Uterus (tissue), 4 donors: ENCODE measurements at places on chromosomes 12 and 14.

DNA sequence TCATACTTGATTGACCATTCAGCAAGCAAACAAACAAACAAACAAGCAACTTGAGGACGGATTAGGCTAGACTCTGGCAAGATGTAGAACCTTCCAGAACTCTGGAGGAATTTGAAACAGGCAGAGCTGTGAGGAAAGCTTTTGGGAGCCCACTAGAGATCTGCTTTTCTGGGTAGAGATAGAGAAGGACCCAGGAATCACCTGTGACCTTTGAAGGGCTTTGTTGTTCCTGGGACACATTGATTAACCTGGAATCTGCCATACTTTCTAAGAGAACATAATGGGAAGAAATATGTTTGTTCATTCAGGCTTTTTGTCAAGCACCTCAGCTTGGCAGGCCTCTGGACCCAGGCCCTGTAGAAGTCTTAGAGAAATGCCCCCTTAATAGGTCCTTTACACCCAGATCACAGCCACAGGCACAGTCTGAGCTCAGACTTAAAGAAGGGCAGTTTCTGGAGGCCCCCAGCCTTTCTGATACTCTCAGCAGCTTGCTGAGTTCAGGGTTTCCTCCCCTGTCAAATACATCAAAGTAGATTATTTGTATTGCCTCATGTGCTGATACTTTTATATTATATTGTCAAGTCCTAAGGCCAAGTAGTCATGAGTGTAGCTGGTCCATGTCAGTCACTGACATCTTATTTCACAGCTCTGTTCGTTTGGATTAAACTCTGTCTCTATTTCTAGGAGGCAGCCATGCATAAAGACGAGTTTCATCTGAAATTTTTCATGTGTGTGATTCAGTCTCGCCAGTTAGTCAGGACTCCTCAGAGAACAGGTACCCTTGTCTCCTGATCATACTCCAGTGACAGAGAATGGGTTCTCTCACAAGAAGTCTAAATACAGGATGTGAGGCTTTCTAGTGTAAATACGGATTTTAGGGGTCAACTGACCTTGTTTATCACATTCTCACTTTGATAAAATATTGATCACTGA is 1.1 kb upstream of the SENP1 start:
- DNase-seq, result no peak

GRCh38 chr14:105857826-105858675 is 331.7 kb downstream of the TMEM121 start:
- peak; percentile 6 for DNase-seq

DNA sequence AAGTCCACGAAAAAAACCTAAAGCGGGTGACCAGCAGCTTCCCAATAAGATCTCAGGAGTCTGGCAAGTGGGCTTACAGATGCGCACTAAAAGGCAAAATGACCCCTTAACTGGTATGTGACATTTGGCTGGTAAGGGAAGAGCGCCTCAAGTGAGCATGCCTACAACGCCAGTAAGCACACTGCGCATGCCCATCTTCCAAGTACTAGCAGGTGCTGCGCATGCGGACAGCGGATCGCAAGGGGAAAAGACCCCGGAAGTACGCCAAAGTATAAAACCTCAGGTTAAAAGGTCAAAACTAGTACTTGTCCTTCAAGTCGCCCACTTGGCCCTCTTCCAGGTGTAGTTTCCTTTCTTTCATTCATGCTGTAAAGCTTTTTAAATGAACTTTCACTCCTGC is 518.5 kb upstream of the MDGA2 start:
- no peak for DNase-seq

DNA sequence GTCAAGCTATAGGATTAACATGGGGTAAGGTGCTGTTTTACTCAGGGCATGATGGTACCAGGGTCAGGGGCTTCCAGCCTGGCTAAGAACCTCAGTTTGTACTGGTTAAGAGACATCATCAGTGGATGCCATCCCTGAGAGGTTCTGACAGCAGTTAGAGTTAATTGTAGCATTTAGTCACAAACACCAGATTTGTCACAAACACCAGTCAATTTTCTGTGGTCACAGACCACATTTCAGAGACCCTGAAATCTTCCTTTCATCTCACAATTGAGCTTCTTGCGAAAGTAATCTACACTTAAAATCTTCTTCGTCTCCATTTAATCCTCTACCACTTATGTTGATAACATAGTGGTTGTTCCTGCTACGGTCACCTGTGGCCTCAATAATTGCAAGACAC is 143.0 kb upstream of the EGLN3 start:
- no peak for DNase-seq

- DNase-seq, result no peak
Observed at GRCh38 chr14:25108959-25109358, 59.0 kb upstream of the STXBP6 start.

- no peak for DNase-seq
Observed at GRCh38 chr12:50685641-50686040, 78.3 kb upstream of the ATF1 start.

- no peak for DNase-seq
Observed at GRCh38 chr12:47744005-47744651, 14.6 kb downstream of the RAPGEF3 start.

- DNase-seq, result no peak
Observed at GRCh38 chr12:3200814-3201233, 123.6 kb downstream of the TSPAN9 start.

GRCh38 chr12:11877869-11878780 is 192.6 kb upstream of the BCL2L14 start:
- peak; percentile 60 for DNase-seq

DNA sequence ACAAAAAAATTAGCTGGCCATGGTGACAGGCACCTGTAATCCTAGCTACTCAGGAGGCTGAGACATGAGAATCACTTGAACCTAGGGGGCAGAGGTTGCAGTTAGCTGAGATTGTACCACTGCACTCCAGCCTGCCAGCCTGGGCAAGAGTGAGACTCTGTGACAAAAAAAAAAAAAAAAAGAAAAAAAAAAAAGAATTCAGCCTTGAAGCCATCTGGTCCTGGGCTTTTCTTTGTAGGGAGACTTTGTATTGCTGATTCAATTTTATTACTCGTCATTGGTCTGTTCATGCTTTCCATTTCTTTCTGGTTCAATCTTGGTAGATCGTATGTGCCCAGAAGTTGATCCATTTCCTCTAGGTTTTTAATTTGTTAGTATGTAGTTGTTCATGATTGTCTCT is 243.1 kb downstream of the RAD51B start:
- no peak for DNase-seq

- peak; percentile 82 for DNase-seq
Observed at GRCh38 chr14:50060871-50061663, 55.3 kb downstream of the VCPKMT start.

- DNase-seq, result no peak
Observed at GRCh38 chr12:70982286-70982685, 61.7 kb upstream of the PTPRR start.

- peak; percentile 38 for DNase-seq
Observed at GRCh38 chr12:53324113-53324778, 2.8 kb upstream of the AAAS start.

GRCh38 chr12:13745111-13745860 is 236.1 kb downstream of the GRIN2B start:
- DNase-seq, result no peak

- DNase-seq, result no peak
Observed at GRCh38 chr14:36829547-36829946, 167.9 kb downstream of the PAX9 start.

DNA sequence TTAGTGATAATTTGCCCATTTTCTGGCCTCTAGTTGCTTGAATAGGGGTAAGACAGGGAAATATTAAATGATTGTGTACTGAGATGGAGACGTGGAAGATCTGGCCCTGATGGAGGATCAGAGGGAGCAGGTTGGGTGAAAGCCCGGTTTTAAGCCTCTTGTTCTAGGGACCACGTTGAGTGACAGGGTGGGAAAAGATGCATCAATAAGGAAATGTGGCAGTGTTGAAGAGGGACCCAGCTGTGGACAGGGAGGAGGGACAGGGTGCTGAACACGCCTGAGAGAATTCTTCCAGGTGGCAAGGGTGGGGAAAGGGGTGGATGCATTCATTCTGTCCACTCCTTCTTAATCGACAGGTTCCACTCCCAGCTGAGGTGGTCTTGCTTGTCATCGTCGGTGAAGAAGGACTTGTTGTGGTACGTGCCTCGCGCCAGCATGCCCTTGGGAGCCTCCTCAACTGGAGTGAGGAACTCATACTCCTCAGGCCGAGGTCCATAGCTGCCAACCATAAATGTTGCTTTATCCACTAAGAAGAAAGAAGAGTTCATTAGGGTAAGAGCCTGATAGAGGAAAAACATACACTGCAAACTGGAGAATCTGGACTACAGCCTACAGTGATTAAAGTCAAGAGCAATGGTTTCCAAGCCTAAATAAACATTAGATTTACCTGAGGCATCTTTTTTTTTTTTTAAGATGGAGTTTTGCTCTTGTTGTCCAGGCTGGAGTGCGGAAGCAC is 4.0 kb upstream of the ERP27 start:
- no peak for DNase-seq

GRCh38 chr12:32024884-32025592 is 65.8 kb downstream of the RESF1 start:
- no peak for DNase-seq

GRCh38 chr14:94850309-94851211 is 80.6 kb upstream of the GSC start:
- no peak for DNase-seq

GRCh38 chr12:57127101-57127725 is 1.1 kb upstream of the LRP1 start:
- DNase-seq, result peak; percentile 72

DNA sequence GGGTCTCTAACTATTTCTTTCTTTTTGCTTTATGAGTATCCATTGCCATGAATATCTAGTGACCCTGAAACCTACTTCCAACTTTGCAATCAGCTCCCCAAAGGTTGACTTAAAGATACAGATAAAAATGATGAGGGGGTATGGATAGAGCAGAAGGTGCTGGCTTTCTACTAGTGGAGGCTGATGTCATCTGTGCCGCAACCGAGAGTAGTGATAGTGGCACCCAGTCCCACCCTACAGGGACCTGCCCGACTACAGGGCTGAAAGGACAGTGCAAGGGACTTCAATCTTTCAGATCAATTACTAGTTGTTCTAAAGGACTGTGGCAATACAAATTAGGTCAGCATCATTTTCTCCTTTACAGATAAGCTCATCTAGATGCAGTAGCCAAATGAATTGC is 806.0 kb downstream of the VRK1 start:
- no peak for DNase-seq

- no peak for DNase-seq
Observed at GRCh38 chr12:114240288-114240687, 165.7 kb downstream of the TBX5 start.

DNA sequence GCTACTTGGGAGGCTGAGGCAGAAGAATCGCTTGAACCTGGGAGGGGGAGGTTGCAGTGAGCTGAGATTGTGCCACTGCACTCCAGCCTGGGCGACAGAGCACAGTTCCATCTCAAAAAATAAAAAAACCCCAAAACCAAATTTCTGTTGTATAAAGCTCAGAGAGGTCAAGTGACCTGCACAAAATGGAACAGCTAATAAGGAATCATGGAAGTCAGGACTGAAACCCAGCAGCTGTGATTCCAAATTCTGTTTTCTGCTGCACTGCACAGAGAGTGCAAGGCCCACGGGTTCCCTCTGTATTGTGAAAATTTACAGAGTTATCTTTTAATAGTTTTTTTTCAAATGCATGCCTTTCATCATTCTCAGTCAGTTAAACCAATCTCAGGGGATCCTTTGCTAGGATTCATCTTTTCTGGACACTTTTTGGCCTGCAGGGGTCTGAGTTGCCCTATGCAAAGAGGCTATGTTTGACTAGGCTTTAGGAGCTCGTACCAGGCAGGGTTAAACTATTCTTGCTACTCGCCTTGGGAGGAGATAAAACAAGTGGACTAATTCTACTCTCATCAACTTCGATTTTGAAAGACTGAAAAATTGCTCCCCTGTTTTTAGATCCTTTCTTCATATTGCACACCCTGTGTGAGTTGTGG is 26.1 kb upstream of the AACS start:
- no peak for DNase-seq

DNA sequence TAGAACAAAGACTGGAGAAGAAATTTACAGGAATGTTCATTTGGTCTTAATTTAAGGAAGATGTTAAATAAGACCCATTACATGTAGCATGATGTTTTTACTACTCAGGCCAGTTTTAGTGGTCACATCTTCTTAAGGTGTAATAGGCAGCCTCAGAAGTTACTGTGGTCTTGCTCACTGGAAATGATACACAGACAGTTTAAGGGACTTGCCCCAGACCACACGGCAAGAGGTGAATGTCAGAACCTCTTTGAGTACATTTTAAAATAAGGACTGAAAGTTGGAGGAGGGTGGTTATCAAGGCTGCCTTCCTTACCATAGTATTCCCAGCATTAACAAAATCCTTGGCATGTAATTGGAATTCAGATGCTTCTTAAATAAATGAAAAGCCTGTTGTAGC is 37.9 kb downstream of the LRRK2 start:
- no peak for DNase-seq

DNA sequence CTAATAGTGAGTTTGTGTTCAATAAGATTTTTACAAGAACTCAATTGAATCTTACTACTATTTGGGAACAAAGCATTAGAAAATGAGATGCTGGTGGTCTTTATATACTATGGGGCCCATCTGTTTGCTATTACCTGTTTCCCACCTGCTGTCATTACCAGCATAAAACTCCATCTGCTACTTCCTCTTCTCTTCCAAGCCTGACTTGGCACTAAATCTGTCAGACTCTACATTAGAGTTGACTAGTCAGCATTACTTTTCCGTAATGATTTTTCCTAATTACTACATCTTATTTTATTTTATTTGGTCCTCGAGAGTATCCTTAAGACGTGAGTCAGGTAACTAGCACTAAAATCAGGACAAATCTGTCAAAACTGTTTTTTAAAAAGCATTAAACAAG is 68.1 kb upstream of the KRR1 start:
- no peak for DNase-seq

GRCh38 chr12:113700943-113701342 is 229.3 kb upstream of the LHX5 start:
- DNase-seq, result no peak

DNA sequence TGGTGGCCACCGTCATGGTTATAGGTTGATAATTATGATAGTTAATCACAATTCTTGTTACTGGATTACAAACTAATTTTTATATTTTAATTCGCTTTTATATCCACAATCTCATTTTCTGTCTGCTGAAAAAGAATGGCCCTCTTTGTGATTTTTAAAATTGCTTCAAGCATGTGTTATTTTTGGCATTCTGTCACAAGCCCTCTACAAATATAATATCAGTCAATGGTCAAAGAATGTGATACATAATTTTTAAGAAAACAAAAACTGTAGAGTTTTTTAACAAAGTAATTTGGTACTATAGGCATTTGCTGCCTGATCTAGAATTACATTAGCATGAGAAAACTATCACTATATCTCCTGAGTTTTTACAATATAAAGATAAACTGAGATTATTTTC is 352.0 kb upstream of the TMTC1 start:
- DNase-seq, result no peak

DNA sequence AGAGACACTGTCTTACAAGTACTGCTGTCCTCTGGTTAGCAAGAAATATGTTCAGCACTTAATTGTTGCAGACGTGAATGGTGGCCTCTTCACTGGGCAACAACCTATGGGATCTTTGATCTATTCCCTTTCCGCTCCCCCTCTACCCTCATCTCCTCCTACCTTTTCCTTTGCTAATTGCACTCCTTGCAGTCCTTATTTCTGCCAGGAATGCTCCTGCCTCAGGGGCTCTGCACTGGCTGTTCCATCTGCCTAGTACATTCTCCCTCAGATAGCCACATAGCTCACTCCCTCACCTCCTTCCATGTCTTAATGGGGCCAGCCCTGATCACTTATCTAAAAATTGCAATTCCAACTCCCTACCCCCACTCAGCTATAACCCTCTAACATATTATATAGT is 4.5 kb upstream of the NFYB start:
- DNase-seq, result no peak
